Astrocyte of the cerebellum (primary cell): ENCODE measurements at places on chromosomes 6 and 20.

GRCh38 chr20:14688005-14688404 lies 350.6 kb upstream of the FLRT3 start:
- no peak for DNase-seq

GRCh38 chr6:164757451-164757850 lies 552.0 kb downstream of the C6orf118 start:
- no peak for DNase-seq

GRCh38 chr6:128307671-128308070 lies 212.7 kb downstream of the PTPRK start:
- no peak for DNase-seq

GRCh38 chr6:170037541-170038250 lies 253.2 kb downstream of the DLL1 start:
- DNase-seq, result no peak

DNA sequence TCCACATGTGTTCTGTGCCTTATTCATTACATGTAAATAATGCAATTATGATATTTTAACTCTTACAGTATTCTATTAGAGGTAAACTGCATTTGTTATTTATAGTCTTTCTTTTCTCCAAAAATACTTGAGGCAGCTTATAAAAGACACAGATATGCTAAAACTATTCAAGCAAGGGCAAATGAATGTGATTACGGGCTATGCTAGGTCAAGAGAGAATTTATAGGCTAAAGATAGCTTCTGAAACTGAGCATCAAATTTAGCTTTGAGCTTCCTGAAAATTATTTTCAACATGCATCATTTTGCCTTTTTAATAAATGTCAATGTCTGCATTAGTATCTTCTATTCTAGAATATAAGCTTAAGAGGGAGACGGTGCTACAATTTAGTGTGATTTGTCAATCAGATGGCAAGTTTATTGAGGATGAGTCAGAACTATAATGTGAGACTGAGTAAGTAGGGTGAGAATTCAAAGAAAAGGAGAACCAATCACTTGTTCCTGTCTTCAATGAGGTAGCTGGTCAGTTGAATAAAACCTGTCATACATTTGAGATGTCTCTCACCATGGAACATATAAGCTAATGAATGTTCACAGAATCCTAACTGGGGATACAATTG lies 669.4 kb upstream of the CITED2 start:
- DNase-seq, result no peak

DNA sequence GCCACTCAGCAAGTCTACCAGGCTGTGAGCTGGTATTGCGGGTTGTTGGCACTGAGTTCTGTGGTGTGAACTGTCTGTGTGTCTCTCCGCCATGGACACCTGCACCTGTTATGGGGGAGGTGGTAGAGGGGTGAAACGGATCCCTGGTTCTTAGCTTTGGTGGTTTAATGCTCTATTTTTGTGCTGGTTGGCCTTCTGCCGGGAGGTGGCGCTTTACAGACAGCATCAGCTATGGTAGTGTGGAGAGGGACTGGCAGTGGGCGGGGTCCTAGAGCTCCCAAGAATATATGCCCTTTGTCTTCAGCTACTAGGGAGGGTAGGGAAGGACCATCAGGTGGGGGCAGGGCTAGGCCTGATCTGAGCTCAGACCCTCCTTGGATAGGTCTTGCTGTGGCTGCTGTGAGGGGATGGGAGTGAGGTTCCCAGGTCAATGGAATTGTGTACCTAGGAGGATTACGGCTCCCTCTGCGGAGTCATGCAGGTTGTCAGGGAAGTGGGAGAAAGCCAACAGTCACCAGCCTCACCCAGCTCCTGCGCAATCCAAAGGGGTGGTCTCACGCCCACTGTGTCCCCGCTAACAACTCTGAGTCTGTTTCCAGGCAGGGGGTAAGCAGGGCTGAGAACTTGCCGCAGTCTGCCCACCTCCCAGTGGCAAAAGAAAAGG lies 154.3 kb downstream of the CCDC170 start:
- DNase-seq, result no peak

GRCh38 chr20:19978511-19979210 lies 38.5 kb upstream of the NAA20 start:
- DNase-seq, result no peak

DNA sequence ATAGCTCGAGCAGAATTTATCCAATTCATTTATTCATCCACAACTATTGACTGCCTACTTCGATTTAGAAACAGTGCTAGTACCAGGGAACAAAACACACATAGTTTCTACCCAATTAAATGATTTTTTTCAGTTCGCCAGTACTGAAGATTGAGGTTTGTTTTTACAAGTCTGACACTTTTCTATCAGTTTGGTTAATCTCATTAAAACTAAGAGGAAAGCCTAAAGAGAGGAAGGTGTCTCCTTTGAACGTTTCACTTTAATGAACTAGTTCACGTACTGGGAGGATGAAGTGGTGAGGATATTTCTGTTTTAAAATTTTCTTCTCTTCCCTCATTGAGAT lies 570 bp upstream of the ANKS1A start:
- DNase-seq, result no peak

DNA sequence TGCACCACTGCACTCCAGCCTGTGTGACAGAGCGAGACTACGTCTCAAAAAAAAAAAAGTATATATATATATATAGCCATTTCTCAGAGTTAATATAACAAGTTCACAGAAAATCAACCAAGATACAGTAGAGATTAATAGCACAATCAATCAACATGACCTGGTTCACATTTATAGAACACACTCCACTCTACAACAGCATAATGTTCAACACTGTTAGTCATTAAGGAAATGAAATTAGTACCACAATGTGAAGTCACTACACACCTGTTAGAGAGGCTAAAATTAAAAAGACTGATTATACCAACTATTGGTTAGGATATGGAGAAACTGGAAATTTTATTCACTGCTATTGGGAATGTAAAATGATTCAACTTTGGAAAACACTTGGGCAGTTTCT lies 387.7 kb downstream of the QKI start:
- no peak for DNase-seq

DNA sequence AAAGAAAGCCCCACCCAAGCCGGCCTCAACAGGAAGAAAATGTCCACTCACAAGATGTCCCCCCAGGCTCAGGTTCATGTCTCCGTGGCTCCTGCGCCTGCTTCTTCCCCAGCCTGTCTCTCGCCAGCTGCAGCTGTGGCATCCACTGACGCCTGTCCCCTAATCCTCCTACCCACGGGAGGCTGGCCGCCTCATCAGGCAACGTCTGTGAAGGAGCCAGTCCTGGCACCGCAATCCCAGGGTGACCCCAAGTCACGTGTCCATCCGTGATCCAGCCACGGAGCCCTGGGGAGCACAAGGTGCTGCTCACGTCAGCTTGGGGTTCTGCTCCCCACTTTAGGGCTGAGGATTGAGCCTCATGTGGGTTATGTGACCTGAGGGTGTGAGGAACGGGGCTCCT lies 640.3 kb downstream of the CDH26 start:
- no peak for DNase-seq

GRCh38 chr6:133608620-133609019 lies 280.3 kb upstream of the TCF21 start:
- no peak for DNase-seq

DNA sequence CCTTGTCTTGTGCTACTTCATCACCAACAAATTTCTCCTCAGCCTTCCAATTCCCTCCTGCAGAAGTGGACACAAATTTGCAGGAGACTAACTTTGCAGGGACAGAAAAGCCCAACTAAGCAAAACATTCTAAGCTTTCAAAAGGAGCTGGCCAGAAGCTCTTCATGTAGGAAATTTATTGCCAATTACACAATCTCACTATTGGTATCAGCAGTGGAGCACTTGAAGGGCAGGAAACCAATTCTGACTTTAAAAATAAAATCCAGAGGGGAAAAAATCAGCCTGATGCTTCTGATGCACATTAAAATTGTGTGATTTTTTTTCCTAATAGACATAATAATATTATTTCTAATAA lies 193.3 kb downstream of the LY86 start:
- DNase-seq, result no peak

DNA sequence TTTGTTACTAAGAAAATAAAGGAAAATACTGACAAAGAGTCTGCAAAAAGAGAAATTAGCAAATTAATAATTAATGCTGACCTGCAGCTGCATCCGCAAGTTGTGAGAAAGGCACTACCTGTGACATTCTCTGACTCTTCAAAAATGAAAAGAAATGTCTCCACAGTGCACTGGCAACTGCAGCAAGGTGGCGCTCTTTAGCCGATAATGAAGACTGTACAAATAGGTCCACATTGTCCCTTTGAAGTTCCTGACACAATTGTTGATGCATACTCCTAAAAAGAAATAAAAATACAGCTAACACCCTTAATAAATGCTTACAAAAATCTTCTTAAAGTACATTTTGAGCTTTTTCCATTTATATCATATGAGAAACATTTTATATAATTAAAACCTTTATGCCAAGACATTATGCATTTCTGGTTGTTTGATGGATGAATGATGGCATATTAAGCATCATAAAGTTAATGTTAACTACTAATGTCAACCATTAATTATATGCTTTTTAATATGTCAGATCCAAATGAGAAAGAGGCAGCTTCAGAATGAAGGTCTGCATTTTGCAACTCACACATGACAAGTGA lies 96.5 kb downstream of the MMS22L start:
- DNase-seq, result peak; percentile 55

DNA sequence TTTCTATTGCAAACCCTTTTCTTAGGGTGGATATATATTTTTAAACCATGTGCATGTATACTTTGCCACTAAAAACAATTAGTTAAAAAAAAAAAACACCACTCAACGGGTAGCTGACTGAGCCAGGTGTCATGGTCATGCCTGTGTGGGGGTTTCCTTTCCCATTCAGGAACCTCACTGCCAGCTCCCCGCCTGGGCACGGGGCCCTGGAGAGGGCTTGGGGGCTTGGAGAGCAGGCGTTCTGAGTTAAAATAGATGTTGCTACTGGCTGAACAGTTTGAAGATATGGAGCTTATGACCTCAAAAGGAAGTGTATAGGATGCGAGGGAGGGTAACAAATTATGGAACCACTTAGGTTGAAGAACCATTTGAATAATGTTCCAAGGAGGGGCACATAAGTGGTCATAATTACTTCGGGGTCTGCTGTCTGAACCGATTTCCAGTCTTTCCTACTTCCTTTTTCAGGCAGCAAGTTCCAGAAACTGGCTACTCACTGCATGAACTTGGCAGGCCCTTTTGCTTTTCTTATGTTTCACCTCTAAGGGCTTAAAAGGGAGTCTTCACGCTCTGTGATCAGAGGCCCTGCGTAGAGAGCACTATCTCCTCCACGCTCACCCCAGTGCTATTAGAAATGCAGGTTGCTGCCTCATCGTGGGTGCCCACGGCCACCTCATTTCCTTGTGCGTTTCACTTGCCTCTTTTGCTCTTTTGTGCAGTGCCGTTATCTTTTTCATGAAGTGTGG lies 9.9 kb downstream of the STX16 start:
- no peak for DNase-seq

GRCh38 chr6:108661430-108661829 lies 100.7 kb downstream of the FOXO3 start:
- no peak for DNase-seq

DNA sequence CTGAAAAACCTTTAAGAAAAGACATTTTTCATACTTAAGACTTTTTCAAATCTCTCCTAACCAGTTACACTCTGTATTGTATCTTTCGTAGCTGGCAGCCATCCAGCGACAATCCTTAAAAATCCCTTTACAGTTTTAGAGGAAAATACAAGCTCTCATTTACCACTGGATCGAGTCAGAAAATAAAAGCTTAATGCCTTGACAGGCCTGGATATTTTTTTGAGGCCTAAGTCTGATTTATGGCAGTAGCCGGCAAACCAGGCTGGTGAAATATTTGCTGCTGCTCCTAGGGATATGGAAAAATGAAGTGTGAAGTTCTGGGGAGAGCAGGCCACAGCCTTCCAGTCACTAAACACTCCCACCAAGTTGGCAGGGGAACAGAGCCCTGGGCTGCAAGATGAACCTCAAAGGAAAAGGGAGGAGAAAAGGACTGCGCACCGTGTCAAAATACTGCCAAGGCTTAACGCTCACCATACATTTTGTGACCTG lies 213.0 kb upstream of the SUPT3H start:
- peak; percentile 70 for DNase-seq

- DNase-seq, result no peak
Observed at GRCh38 chr6:108687921-108688320, 127.2 kb downstream of the FOXO3 start.

- no peak for DNase-seq
Observed at GRCh38 chr20:22540832-22541231, 43.5 kb downstream of the FOXA2 start.

DNA sequence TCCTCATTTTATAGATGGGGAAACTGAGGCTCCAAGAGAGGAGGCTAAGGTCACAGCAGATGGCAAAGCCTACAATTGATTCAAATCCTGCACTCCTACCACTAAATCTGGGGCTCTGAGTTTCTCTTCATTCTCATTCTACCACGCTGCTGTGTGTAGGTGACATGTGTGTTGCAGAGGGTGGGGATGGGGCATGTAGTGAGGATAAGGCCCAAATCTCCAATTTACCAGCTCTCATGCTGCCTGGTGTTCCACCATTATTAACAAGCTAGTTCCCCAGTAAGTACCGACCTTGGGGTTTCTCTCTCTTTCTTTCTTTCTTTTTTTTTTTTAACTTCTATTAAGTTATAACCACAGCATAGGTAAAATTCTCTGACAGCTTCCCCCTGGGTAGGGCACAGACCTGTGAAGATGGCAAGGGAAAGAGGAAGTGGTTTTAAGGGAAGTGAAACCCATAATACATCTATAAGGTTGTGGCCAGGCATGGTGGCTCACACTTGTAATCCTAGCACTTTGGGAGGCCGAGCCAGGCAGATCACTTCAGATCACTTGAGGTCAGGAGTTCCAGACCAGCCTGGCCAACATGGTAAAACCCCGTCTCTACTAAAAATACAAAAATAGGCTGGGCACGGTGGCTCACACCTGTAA lies 13.0 kb upstream of the MATN4 start:
- DNase-seq, result no peak

DNA sequence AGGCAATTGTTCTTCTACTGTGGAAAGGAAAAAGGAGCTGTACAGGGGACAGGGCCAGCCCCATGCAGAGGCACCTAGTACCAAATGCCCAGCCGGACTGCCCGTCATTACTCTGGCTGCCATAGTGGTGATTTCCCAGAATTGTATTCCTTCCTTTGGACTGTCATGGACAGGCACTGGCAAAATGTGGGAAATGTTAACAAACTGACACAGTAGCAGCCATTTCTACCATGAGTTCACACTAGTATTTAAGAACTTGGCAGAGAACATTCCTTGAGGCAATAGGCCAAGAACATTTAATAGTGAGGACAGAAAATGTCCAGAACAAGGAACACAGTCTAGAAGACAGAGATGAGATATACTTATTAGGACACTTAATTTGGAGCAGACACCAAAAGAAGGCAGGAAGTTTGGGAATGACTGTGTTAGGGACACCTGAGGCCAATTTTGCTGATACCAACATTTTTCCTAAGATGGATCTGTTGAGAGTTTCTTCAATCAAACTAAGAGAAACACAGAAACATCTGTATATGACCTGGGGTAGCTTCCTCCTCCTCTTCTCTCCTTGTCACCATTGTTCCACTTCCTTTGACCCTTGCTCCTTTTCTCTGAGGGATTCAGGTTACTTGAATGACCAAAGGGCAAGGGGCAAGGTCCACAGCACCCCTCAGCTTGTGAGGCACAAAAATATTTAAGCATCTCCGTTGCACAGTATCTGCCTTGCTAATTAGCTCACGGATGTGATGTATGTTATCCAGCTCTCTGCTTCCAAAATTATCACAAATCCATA lies 14.9 kb downstream of the ADTRP start:
- DNase-seq, result no peak
